A172 (cell line): ENCODE measurements at places on chromosomes 13 and 19. TPM values are rescaled to one million over a fixed set of nuclear protein-coding genes. Genes with fewer than 3 reads are reported as not detected.

The GARIN5A gene
- 1.6 TPM in 1 of 2 replicates, not detected in the other for total RNA-seq

The DAND5 gene
- total RNA-seq: 0.10 and 0.36 TPM in 2 replicates

The CYP2S1 gene
- total RNA-seq: 1.4 and 9.2 TPM in 2 replicates

DNA sequence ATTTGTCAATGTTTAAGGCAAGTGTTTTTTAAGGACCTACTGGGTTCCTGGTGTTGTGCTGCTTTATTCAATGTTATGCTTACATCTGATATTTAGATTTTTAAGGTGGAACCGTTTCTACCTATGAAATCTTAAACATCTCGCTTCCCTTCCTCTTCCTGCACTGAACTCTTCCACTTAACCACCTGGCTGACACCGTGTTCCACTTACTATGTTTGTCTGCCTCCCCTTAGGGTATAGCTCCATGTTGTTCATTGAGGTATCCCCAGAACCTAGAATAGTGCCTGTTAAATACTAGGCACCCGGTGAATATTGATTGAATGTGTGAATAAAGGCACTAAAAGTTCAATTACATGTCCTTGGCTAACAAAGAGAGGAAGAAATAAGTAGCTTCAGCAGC, 104.9 kb downstream of the RNF17 start:
- no peak for DNase-seq

- no peak for DNase-seq
Observed at GRCh38 chr19:9865732-9866501, 30.8 kb downstream of the PIN1 start.

GRCh38 chr13:30105381-30105780, 202.0 kb downstream of the KATNAL1 start:
- DNase-seq: no peak

DNA sequence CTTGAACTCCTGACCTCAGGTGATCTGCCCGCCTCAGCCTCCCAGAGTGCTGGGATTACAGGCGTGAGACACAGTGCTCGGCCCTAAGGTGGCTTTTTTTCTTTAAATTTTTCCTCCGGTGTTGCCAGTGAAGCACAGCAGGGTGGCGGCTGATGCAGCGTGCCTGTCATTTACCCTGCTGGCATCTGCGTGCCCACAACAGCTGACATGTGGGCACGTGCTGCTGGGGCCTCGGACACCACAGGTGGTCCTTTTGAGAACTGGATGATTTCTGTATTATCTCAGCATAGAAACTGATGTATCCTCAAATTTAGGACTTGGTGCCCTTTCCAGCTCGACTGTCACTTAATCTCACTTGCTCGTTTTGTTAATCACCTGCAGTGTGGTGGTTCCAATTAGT, 31.2 kb upstream of the TEX29 start:
- DNase-seq: no peak

DNA sequence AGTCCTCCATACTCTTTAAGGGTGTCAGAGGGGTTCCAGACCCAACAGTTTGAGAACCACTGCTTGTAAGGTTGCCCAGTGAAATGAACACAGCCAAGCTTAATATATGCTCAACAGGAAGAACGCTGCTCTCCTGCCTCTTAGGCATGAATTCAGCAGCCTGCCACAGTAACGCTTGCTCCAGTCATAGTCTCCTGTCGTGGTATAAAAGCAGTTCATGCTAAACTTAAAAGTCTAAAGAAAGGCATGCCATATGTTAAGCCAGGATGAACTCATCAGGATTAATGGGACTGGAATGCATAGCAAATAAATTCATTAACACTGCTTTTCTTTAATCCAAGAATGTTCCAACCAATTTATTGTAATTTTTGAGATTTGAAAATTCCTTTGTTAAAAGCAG, 38.7 kb downstream of the SLC7A1 start:
- DNase-seq: no peak

DNA sequence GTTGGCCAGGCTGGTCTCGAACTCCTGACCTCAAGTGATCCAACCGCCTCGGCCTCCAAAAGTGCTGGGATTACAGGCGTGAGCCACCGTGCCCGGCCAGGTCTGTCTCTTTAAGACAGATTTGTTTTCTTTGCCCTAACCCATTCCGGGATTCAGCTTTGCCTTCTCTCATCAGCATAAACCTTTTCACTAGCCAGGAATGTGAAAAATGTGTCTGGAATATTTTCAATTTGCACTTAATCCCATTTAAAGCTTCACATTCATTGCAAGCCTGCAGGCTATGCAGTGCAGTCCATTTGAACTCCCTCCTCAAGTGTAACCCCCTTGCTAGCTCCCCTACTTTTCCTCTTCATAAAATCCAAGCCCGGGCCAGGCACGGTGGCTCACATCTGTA, 880 bp upstream of the TMEM160 start:
- DNase-seq: peak; percentile 52

- no peak for DNase-seq
Observed at GRCh38 chr13:25170554-25171111, 1.5 kb downstream of the AMER2 start.
